ENCODE measurements at places on chromosomes 4 and X. TPM values are rescaled to one million over a fixed set of nuclear protein-coding genes. Genes with fewer than 3 reads are reported as not detected.

Gene CITED1
- 0.89 TPM for polyA plus RNA-seq

GRCh38 chr4:138087066-138087719, 155.0 kb downstream of the SLC7A11 start:
- DNase-seq: no peak

Gene CCNA2
- polyA plus RNA-seq: 63.7 TPM

DNA sequence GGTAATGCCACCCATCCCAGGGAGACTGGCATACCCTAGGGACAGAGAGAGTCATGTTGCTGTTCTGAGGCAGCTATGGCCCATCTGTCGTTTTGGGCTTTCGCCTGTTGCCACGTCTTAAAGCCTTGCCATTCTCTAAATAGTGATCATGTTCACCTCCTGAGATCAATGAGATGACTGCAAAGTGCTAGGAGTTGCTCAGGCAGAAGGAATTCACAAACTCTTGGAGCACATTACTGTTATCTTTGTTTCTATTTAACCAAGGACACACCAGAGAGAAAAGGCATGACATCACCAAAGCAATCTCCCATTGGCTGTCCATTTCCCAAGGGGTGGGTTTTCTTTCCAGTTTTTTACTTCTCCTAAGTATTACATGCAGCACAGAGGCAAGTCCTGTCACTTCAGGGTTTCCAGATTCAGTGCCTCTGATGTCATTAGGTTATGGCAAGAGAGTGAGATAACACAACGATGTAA, 37.1 kb upstream of the SETD7 start:
- no peak for DNase-seq

GRCh38 chr4:65152205-65152604, 518.1 kb downstream of the EPHA5 start:
- no peak for DNase-seq

Gene TAF7L
- polyA plus RNA-seq: 0.46 TPM

DNA sequence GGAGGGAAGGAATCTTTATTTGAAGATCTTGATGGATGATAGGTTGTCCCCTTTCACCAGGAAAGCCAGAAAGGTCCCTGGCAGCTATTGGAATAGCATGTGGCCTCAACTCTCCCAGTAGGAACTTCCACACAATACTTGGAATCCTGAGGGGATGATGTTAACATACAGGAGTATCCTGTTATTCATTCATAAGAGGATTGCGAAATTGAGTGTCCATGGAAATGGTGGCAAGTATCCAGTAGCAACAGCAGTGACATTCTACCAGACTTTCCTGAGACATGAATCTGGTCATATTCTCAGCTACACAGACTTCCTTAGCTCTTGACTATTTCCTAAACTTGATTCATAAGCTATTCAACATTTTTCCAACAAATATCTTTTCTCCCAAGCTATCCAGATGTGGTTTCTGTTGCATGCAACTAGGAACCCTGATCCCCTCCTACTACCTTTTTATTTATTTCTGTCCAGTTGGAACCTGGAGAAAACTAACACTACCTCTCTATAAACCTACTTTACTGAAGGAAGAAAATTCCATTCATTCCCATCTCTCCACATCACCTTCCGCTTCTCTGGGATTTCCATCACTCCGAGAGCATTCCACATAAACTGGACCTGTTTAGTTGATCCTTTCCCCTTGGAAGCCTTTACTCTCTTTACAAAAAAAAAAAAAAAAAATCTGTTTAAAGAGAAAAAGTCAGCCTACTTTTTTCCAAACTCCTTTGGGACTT, 101.8 kb downstream of the ANXA5 start:
- peak; percentile 16 for DNase-seq

GRCh38 chr4:19936476-19936875, 315.2 kb upstream of the SLIT2 start:
- DNase-seq: peak; percentile 27

- DNase-seq: no peak
Observed at GRCh38 chrX:132401935-132402334, 86.9 kb downstream of the MBNL3 start.

DNA sequence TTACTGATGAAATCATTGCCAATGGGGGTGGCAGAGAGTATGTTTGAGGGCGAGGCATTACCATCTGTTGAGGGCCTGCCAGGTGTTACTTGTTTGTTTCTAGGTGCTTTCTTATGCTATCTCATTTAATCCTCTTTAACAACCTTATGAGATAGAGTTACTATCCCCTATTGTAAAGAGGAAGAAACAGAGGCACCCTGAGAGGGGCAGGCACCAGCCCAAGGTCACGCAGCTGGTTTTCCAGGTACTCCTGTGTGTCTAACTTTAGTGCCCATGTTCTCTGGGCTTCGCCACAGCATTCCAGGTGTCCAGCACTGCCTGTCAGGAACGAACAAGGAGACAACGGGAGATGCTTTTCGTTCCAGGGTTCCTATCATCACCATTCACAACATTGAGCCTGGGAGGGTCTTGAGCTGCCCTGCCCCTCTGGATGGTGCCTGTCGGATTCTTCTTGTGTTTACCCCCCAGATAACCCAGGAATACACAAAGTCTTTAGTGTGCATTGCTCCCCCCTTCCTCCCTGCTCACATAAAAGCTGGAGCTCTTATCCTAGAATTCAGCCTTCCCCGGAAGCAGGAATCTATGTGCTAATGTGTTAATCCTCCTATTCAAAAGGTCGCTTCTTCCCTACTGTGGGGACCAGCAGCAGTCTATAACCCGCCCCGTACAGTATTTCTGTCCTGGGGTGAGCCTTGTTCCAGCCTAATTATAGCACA, 24.9 kb upstream of the GPC4 start:
- no peak for DNase-seq

- DNase-seq: no peak
Observed at GRCh38 chrX:85977218-85977617, 70.1 kb downstream of the CHM start.

Gene CORIN
- polyA plus RNA-seq: 2.8 TPM

DNA sequence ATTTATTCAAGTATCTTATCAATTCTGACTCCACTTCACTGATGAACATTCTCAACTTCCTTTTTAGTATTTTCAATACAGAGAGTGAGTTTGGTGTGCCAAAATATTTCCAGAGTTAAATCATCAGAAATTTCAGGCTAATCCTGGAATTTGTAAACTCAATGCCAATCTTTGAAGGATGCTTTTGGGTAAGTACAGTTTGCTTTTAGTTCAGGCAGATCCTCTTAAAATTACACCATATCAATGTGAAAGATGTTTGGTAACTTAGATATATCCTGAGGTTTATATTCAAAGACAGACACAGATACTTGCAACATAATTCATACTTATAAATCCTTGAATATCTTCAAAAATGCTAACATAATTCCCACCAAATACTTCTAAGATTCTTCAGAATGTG, 76.0 kb upstream of the FAM47B start:
- DNase-seq: no peak

Data from left lung (tissue), 14 donors.